ENCODE measurements at places on chromosomes 12 and 14.

GRCh38 chr14:101090976-101091375 is 187.5 kb upstream of the RTL1 start:
- no peak for DNase-seq

DNA sequence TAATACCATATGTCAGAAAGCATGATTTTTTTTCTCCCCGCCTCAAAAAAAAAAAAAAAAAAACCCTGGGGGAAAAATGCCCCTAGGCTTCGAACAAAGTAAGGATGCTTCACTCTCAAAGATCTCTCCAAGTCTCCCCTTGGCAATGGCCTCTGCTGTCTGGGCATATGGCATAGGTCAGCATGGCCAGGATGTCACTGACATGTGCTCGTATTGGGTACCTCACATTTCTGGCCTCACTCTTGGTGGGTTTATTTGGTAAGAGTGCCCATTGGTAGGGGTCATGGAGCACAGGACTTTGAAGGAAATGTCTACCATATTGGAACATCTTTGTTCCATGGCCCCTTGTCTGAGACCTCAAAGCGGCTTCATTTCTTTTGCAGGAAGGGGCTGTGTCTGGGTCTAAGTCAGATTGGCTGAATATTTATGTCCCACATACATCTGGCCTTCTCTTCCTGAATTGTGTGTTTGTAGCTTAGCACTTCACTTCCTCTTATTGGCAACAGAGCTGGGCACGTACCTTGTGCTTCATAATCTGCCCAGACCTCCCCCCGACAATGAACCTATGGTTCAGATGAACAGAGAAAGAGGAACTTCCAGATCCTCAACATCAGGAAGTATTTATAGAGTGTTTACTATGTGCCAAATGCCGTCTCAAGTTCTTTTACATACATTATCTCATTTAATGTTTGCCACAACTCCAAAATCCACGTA is 36.3 kb upstream of the OAS1 start:
- DNase-seq: no peak

DNA sequence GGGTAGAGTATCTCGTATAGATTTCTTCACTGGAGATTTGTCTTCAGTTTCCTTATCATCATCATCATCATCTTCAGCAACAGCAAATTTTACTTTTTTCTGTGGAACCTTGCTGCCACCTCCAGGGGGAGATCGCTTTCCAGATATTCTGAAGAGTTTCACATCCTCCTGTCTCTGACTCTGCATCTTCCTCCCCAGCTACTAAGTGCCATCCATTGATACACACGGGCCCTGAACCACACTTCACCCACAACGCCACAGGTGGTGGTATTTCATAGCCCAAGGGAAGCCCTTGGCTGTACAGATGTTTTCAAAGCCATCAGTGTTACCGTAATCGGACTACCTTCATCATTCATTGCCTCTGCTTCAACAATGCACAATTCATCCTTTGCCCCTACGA is 82.2 kb downstream of the PPP2R5C start:
- no peak for DNase-seq

DNA sequence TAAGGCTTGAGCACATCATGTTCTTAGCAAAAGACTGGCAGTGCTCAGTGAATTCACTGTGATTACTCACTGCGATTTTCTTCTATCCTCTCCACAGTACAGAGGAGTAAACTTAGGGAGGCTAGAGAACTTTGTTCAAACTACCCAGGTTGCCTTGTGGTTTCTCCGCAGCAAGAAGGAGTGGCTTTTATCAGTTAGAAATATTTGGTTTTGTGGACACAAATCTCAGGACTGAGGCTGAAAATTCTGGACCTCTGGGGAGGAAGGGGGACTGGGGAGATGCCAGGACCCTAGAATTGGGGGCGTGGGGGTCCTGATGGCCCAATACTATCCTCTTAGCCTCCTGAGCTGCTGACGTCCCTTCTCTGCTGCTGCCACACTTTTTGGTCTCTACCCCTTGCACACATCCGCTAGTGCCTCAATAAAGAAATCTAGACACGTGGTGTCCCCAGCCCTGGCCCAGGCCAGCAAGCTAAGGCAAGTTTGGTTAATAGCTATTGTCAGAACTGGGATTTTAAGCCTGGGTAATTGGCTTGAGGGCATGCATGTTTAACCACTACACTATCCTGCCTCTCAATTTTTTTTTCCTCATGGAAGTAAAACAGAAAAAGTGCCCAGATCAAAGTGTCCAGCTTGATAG is 842 bp downstream of the OAS2 start:
- DNase-seq: peak; percentile 13

DNA sequence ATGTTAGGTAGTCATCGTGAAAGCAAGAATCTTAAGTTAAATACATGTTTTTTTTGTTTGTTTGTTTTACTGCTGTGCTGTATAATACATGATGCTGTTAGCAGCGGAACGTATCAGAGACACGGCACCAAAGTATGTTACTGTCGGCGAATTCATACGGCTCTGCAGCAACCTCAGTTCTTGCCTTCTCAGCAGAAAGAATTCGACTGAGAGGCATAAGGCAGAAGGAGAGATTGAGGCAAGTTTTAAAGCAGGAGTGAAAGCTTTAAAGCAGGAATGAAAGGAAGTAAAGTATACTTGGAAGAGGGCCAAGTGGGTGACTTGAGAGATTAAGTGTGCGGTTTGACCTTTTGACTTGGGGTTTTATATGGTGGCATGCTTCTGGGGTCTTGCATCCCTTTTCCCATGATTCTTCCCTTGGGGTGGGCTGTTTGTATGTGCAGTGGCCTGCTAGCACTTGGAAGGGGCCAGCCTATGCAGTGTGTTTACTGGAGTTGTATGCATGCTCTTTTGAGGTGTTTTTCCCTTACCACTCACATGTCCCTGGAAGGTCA is 23.7 kb downstream of the LEMD3 start:
- DNase-seq: no peak

GRCh38 chr14:58703161-58703506 is 65.4 kb downstream of the DACT1 start:
- no peak for DNase-seq

- no peak for DNase-seq
Measured at GRCh38 chr12:6361834-6362233, 13.5 kb downstream of the SCNN1A start.

DNA sequence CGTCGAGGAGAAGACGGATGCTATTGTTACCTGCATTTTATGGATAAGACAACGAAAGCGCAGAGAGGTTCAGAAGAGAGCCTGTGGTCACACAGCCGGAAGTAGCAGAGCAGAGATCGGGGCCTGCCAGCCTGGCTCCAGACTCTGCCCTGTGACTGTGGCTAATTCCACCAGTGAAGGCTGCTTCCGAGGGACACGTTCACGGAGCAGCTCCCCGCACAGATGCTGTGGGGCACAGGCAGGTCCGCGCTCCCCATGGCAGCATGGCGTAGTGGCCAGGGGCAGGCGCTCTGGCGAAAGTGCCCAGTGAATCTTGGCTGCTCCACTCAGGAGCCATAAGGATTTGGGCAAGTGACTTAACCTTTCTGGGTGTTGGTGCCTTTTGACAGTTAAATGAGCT is 9.8 kb downstream of the RIMBP2 start:
- no peak for DNase-seq

- no peak for DNase-seq
Measured at GRCh38 chr12:102885043-102885932, 31.8 kb downstream of the PAH start.

DNA sequence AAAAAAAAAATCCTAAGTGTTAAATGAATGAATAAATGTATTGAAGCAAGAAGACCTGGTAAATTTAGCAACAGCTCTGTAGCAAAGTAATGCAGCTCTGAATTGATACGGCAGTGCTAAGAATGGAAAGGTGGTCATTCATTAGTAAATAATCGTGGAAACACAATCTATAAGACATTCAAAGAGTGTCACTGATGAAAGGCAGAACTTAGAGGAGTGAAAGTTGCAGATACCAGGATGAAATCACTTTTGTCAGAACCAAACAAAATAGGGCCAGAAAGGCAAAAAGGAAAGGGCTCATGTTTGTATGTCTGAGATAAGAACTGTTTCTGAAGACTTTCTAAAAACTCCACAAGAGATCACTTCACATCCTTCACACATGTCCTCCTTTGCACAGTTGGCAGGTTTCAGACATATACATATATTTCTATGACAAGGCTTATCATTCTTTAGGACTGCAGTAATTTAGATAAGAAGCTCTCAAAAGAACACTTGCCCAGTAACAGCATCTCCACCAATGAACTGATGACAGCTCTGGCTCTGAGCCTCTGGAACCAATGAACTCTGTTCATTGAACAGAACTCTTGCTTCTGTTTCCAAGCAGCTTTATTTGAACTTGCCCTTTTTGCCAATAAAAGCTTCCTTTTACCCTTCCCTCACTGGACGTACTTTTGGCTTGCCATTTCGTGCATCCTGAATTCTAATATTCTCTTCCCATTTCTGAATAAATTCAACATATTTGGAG is 4.2 kb upstream of the LRR1 start:
- no peak for DNase-seq

DNA sequence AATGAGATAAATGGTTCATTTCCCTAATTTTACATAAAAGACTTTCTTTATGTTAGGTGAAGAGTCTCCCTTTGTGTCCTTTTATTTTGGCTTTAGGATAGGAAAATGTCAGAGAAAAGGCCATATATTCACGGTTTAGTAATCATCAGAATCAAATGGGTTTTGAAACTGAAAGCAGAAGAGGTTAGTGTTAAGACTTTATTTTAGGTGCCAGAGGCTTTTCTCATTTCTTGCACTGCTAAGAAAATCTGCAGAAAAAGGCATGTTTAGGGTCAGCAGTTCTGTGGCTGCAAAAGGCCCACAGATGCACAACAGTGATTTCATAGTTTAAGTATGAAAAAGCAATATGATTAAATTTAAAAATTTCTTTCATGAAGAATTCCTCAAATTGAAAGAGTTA is 80.4 kb upstream of the SINHCAF start:
- no peak for DNase-seq

DNA sequence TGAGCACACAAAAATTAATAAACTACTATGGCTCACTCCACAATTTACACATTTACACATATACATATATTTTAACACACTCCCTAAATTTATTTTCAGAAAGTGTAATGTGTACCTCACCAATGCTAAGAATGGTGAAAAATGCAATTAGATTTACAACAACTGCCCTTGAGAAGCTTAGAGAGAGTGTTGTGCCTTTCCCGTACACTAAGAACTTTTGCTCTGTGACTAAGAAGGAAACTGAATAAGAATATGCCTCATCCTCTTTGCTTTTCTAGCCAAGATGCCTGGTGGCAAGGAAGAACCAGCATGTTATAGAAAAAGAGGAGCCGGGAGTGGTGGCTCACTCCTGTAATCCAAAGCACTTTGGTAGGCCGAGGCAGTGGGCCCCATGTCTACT is 62.3 kb downstream of the SINHCAF start:
- no peak for DNase-seq

GRCh38 chr12:80406253-80406652 is 37.8 kb upstream of the PTPRQ start:
- no peak for DNase-seq

DNA sequence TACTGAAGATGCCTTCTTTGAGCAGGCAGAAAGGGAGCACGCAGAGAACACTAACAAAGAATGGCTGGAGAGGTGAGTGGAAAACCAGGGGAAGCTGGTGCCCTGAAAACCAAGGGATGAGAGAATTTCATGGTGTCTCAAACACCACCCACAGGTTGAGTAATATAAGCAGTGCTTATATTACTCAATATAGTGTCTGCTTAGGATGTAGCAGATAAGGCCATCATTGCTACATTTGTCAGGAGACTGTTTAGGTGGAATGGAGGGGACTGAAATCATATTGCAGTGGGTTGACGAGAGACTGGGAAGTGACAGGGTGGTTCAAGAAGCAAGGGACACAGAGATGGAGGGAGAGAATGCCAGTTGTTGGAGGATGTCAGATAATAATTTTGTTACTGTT is 20.6 kb downstream of the PKP2 start:
- DNase-seq: no peak
